ENCODE measurements at places on chromosomes 16 and 17.

DNA sequence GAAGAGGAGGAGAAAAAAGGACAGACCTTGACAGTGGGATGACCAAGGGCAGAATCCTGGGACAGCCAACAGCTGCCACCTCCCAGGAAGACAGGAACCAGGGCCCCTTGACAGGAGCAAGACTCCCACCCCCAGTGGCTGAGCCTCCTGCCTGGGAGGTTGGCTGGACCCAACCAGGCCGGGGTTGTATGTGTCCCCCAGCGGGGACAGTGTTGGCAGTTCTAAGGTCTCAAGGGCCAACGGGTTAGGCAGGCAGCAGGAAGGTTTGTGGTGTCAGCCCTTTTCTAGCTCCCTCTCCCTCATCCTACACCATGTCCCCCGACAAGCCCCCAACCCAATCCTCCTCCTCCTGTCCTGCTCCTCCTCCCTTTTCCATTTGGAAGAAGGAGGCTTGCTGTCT lies 126.2 kb downstream of the MRM1 start:
- DNase-seq: no peak

- DNase-seq: no peak
Observed at GRCh38 chr16:51635181-51635580, 484.1 kb upstream of the SALL1 start.

DNA sequence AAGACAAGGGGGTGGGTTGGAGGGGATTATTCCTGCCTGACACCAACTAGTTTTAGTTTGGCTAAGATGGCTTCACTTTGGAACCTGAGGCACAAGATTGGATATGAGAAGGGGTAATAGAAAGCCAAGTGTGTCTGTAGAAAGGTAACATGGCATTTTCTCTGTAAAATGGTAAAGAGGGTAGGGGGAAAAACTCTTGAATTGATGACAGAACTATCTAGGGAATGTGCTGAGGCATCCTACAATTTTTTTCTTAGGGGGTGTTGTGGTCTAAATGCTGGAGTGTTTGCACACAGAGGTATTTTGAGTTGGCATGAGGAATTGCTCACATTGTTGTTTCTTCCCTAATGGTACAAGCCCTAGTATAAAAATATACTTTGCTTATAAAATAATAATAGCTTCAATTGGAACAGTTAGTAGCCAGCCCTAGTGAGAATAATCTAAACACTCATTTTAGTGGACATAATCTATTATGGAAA lies 25.8 kb downstream of the YPEL2 start:
- no peak for DNase-seq

GRCh38 chr16:49437344-49437743 lies 63.7 kb downstream of the C16orf78 start:
- no peak for DNase-seq

GRCh38 chr16:85884808-85885463 lies 14.0 kb upstream of the IRF8 start:
- no peak for DNase-seq

GRCh38 chr17:15492791-15493692 lies 25.6 kb upstream of the CDRT4 start:
- no peak for DNase-seq

DNA sequence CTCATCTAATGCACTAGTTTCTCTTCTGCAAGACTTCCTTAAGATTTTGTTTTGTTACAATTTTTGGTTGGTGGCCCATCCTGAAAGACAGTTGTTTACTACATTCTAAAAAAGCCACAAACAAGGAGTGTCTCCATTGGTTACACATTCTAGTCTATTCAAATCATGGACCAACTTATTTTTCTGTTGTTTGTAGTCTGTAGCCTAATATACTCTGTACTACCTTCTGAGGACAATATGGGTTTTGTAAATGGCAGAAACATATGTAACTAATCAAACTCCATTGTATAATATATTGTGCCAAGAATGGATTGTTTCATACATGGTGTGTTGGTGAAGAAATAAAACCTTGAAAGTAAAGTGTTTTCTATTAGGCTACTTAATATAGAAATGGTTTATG lies 79.5 kb upstream of the DHX40 start:
- DNase-seq: no peak

DNA sequence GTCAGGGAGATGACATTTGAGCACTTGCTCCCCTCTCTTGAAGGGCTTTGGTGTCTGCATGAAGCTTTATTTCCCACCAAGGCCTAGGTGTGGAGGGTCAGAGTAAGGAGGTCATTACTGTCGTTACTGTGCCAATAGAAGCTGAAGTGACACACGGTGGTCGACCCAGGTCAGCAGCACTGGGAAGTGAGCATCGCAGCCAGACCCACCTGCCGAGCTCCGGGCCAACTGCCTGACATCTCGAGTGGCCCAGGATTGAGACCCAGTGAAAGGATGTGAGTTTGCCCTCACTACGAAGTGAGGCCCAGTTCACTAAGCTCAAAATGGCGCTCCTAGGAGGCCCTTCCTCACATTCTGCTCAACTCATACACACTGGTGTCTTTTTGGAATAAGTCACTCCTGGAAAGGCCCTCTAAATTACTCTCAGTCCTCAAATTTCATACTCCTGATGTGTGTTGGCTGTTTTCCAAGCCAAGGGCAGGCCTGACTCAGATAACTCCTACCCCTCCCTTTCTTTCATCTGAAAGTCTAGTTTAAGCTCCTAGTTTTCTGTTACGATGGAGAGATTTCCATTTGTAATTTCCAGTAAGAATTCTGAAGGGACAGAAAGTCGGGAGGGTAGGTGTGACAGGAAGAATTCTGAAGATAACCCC lies 200.4 kb downstream of the LGALS9B start:
- DNase-seq: no peak

DNA sequence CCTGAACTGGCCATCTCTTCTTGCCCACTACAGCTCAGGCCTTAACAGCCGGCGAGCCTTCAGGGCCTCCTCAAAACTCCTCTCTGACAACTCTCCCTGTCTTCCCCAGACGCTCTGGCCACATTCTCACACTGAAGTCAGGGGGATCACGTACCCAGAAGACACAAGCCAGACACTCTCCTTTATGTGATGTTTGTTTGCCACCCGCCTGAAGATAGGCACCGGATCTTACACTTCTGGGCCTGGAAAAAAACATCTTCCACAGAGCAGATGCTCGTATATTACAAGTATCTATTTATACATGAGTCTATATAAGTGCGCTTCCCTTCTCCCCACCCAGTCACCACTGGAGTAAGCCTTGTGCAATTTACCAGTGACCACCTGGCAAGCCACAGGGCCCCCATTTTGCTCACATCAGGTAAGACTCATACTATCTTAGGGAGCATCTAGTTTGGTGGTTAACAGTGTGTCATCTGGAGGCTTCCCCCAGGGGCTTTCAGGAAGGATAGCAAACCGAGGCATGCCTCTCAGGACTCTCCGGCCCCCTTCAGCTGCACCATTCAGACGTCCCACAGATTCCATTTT lies 349.4 kb downstream of the SOX9 start:
- no peak for DNase-seq

- no peak for DNase-seq
Observed at GRCh38 chr16:70432356-70432722, 6.6 kb downstream of the ST3GAL2 start.
